ENCODE measurements at places on chromosomes 2 and 18.
A peak's percentile ranks its signal among the peaks of the same experiment; 100 is the strongest.

GRCh38 chr2:215262741-215263362 lies 49.0 kb upstream of the ATIC start:
- no peak for DNase-seq

- peak; percentile 26 for DNase-seq
Observed at GRCh38 chr2:88307817-88308216, 137.7 kb downstream of the THNSL2 start.

DNA sequence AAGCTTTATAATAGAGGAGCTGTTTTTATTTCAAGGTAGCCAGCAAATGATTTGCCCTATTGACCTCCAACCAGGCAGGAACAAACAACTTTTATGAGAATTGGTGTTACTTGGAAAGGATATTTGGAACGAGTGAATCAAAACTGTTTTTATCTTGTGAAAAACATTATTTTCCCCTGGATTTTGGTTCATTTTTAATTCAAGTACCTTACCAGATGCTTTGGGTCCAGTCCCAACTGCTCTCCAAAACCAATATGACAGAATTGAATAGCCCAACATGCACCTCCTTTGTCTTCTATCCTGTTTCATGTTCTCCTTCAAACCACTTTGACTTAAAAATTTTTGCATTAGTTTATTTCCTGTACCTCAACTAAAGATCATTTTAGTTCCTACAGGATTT lies 178.6 kb upstream of the RBMS1 start:
- DNase-seq: no peak

- DNase-seq: no peak
Observed at GRCh38 chr2:219401606-219402005, 13.9 kb upstream of the DNPEP start.

DNA sequence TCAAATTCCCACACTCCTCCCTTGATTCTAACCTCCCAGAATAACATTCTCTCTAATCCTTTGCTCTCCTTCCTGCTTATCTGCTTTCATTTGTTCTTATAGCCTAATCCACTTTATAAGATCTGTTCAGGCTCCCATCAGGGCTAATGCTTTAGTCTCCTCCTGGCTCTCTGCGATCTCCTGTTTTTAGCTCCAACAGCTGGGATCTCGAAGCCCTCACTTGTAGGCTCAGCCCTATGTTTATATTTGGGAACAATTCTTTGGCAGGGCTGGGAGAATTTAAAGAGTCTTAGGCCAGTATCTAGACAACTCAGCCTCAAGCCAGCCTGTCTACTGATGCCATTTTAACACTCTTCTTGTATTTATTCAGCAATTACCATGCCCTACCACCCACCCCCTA lies 27.2 kb upstream of the RAPH1 start:
- no peak for DNase-seq

- DNase-seq: no peak
Observed at GRCh38 chr2:230767862-230768388, 55.3 kb downstream of the CAB39 start.

- DNase-seq: no peak
Observed at GRCh38 chr2:130389358-130389757, 33.5 kb downstream of the PTPN18 start.

DNA sequence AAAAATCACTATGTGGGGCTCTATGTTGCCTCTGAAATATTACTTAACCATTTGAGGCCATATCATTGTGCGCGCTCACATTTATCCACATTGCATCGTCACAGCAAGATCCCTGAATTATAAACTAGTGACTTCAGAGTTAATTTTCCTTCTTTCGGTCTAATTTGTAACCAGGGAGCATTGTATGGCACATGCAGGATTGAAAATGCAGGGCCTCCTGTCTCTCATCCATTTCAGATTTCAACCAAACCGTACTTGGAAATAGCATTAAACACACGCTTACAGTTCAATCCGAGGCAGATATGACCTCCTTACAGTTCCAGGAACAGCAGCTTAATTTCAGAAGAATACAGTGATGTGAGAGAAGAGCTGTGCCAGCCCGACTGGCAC lies 532 bp downstream of the MYOM1 start:
- DNase-seq: no peak

DNA sequence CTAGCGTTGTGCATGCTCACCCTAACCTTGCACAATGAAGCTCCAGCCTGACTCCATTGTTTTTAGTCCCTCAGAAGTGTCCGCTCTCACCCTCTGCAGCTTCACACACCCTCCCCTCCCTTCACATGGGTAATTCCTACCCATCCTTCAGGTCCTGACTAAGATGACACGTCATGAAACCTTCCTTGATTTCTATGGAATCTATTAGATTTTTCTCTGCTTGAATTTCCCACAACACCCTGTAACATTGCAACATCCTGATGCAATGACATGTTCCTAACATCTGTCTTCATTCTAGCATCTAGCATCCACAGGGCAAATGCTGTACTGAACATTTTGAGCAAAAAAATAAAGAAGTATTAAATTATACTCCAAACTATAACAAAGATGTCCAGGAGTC lies 77.0 kb upstream of the PID1 start:
- DNase-seq: no peak

GRCh38 chr2:134170294-134170693 lies 83.6 kb upstream of the MGAT5 start:
- no peak for DNase-seq

GRCh38 chr2:45167920-45168629 lies 158.8 kb upstream of the SIX2 start:
- no peak for DNase-seq

- DNase-seq: no peak
Observed at GRCh38 chr18:23281626-23282436, 146.5 kb downstream of the CABLES1 start.

GRCh38 chr2:44004735-44005602 lies 9.2 kb upstream of the LRPPRC start:
- DNase-seq: no peak

DNA sequence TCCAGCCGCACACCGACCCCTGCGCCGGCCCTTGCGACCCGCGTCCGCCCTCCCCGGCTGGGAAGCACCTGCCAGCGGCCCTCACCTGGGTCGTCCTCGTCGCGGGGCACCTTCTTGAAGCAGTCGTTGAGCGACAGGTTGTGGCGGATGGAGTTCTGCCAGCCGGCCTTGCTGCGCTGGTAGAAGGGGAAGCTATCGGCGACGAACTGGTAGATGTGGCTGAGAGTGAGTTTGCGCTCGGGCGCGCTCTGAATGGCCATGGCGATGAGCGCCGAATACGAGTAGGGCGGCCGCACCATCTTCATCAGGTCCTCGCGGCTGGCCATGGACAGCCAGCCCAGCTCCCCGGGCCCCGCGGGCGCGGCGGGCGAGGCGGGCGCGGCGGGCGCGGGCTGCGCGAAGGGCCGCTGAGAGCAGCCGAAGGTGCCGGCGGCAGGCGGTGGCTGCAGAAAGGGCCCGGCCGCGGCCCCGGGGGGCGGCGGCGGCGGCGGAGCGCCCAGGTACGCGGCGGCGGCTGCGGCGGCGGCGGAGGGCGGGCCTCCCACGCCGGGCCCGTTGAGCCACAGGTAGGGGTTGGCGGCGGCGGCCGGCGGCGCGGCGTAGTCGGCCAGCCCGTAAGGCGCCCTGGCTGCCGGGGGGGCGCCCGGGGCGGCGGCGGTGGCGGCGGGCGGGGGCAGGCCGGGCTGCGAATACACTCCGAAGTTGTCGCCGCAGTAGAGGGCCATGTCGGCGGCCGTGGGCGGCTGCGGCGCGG lies 505 bp downstream of the FOXI3 start:
- peak; percentile 36 for DNase-seq

- no peak for DNase-seq
Observed at GRCh38 chr2:110819711-110820110, 87.3 kb downstream of the ACOXL start.

GRCh38 chr2:69065735-69066336 lies 52.9 kb downstream of the ANTXR1 start:
- no peak for DNase-seq

GRCh38 chr2:50135821-50136220 lies 896.1 kb downstream of the NRXN1 start:
- DNase-seq: no peak

DNA sequence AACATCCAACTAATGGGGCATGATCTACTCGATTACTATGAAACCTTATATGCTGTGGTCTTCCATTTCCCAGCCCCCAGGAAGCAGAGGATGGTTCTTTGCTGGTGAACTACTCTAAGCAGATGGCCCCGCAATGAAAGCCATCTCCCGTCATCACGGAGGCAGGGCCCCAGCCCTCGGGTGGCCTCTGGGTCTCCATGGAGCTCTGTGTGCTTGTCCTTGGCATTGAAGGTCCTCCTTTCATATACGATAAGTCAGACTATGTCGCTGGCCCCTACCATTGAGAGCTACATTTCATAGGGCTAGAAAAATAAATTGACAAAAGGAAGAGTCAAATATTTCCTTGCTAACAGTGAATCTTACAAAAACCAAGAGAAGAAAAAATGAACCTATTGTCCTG lies 416.8 kb downstream of the CMPK2 start:
- DNase-seq: no peak
